EH (cell line): ENCODE measurements at places on chromosomes 7 and 10.

GRCh38 chr10:89535171-89536012 is at the start of gene SLC16A12:
Gene SLC16A12, minus strand, starts transcription at chr10:89535594. Its CDS starts 73,016 bp downstream, at chr10:89462578.
- no peak for DNase-seq

DNA sequence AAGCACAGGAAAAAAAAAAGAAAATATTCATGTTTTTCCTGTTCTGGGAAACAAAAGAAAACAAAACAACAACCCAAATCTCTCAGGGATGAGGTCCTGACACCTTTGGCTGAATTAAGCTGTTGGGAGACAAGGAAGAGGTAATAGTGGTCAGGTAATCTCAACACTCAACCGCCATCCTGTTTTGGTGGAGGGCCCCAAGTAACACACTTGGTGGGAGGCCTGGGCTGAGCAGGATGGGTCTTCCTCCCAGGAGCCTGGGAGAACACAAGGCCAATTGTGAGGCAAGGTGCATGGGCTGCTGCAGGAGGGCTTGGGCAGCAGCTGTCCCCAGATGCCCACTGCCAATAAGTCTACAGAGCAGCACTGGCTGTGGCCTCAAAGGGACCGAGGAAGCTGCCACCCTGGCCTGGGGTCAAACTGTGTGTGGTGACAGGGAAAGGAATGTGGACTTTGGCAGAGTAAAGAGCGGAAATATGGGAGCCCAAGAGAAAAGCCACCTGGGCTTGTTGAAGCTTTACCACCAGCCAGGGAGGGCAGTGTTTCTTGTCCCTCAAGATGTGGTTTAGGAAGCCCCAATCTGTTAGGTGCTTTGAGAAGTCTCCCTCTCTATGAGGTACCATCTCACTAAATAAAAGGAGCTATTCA is 93.5 kb upstream of the SLC25A13 start:
- no peak for DNase-seq

DNA sequence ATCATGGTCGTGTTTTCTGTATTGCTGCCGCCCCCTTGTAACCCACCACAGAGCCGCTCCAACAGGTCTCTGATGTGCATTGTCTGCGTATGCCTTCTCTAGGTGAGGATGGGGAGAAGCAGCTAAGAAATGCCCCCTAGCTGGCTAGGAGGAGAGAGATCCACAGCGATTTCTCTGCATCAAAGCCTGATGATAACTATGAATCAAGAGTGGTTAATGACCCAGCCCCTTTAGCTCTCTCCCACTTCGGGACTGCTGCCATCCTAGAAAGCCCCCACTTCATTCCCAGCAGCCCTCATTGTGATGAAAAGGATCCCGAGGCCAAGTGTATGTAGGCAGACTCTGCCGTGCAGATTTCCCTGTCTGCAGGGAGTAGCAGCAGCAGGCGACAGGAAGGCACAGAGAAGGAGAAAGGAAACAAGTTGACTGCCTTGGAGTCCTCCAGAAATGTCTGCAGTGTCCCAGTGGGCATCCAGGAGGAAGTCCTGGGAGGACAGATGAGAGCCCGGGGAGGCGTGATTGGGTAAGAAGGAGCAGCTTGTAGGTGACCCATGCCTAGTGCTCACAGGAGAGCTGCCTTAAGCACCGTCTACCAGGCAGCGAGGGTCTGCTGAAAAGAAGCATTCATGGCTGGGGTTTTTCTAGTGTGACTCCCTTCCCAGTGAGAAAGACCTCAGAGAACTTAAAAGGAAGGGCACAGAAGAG is 2.9 kb downstream of the PLXNA4 start:
- no peak for DNase-seq

DNA sequence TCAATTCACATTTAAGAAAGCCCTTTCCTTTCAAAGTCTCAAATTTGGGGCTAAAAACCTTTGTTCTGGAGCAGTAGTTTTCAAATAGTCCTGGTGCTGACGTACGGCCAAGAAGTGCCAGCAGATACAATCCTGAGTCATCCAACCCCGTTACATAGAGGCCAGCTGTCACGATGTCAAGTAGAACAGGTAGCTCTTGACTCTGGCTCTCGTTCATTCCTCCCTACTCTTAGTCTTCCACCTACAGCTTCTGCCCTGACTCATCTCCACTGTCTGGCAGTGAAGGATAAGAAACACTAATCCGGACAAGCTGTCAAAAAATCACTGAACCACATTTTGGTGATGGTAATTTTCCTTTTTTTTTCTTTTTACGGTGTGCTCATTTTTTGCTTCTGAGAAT is 132.4 kb upstream of the PTN start:
- no peak for DNase-seq

- DNase-seq: no peak
These were observed 109.8 kb downstream of the GLI3 start for GRCh38 chr7:42127232-42127622.

DNA sequence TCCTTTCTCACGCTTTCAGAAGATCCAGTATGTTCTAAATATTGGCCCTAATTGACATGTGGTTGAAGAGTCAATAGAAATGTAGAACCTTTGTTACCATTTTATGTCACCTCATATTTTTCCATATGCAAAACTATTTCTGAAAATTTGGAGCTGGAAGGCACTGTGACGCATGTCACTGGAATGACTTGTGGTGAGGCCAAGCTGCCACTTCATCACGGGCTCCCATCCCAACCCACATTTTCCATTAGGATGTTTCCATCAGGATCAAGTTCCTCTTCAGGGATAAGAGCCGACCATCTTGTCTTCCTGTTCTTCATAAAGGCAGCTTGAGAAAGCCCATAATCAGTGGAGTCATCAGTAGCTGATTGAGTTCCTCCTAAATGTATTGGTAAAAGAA is 1241.7 kb downstream of the GATA3 start:
- peak; percentile 63 for DNase-seq

- peak; percentile 49 for DNase-seq
These were observed 73.3 kb downstream of the TAF3 start for GRCh38 chr10:7891634-7892033.

DNA sequence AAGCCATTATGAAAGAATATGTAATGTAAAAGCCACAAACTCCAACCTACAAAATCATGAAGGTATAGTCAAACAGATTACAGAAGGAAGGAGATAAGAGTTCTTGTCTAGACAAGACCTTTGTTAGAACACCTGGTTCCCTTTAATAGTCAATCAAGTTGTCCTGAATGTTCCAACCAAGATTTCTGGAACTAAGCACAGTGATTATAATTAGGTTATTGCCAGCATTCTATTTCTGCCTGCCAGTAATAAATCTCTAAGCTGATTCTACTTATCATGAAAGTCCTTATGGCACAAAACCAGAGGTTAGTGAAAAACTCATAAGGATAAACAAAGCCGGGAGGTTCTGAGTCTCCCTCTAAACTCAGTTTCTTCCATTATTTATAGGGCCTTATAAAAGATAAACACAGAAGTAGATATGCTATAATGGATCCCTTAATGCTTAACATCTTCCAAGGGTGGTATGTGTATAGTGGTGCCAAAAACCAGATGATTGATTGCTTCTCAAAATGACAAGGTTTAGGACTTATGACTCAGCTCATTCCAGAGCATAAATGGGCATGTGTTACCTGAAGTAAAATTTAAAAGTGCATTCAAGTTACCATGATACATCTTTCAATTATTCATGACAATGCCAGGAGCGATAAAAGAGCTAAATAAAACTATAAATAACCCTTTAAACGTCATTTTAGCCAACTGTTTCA is 237.2 kb downstream of the CSTF2T start:
- peak; percentile 19 for DNase-seq

- DNase-seq: peak; percentile 37
These were observed 127.5 kb downstream of the TES start for GRCh38 chr7:116337800-116338199.

DNA sequence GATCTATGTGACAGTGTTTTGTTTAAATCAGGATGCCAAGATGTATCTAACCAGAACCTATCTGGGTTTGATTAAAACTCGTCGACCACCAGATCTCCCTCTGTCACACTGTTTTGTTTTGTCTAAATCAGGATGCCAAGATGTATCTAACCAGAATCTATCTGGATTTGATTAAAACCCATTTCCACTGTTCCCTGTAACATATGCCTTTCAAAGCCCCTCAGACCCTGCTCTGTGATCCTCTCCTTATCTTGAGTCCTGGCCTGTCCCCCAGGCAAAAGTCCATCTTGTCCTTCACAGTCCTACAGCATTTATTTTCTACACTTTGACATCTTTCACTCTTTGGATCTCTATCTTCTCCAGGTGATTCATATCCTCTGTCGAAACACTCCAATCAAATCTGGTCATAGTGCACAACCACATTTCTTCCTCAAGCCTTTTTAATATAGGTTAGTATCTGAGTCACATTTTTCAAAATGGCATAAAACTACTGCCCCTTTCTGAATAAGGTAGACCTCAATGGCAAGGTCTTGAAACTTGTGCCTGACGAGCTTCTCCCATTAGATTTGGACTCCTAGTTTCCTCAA is 32.5 kb downstream of the ERLIN1 start:
- DNase-seq: no peak

DNA sequence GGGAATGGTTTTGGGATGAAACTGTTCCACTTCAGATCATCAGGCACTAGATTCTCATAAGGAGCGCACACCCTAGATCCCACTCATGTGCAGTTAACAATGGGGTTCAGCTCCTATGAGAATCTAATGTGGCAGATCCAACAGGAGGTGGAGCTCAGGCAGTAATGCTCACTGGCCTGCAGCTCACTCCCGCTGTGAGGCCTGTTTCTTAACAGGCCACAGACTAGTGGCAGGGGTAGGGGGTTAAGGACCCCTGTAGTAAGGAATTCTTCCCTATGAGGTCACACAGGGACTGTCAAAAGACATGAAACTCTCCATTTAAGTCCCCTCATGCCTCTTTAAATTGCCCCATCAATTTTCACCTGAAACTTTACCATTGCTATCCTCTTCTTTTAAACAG is 8.0 kb downstream of the HGF start:
- no peak for DNase-seq

DNA sequence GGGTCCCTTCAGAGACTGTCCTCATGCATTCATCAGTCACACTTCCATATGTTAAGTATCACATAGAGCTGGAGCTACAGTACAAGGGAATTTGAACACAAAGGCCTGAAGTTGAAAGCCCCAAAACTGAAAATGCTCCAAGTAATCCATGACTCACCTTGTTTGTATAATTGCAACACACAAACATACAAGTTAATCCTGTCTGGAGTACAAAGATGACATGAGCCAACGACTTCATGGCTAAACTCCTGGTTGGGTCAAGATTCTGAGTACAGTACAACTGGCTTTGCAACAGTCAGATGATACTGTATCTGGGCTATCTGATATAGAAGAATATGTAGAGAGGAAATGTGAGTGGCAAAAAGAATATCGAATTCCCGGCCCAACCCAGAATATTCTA is 73.1 kb upstream of the AASS start:
- no peak for DNase-seq

DNA sequence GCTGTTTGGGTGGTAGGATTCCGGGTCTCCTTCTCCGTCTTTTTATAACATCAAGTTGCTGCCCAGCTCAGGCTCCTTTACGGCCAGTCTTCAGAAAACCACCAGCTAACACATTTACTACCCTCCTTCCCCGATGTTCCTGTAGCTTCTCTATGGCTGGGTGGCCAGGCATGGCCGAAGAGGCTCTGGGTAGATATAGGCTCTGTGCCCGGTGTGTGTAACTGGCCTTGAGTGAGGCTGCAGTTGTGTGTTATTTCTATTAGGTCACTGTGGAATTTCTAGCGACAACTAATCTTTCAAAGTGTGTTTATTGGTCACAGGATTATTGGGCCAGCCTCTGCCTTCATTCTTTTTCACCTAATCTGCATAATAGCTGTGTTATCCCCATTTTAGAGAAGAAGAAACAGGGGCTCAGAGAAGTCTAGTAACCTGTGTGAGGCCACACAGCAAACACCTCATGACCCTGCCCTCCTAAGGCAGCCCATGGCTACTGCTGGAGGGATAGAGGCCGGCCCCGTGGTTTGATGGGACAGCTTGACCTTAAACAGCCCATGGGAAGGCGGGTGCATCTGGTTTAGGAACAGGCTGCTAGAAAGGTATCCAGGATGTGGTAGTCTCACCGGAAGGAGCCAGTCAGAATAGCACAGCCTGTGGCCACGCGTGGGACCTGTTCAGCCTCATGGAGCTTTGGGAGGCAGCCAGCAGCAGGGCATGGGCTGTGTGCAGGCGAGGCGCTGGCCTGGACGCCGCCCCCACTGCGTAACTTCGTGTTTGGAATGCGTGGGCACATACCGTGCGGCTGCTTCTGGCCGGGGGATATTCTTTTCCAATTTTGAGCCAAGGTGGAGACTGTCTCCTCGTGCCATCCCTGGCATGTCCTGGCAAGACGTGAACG is 29.7 kb downstream of the HTRA1 start:
- peak; percentile 43 for DNase-seq

GRCh38 chr7:19489162-19489820 is 219.5 kb downstream of the POLR1F start:
- no peak for DNase-seq

GRCh38 chr10:130141460-130141859 is 5.3 kb downstream of the GLRX3 start:
- peak; percentile 14 for DNase-seq
